ENCODE measurements at places on chromosomes 7 and 10.

DNA sequence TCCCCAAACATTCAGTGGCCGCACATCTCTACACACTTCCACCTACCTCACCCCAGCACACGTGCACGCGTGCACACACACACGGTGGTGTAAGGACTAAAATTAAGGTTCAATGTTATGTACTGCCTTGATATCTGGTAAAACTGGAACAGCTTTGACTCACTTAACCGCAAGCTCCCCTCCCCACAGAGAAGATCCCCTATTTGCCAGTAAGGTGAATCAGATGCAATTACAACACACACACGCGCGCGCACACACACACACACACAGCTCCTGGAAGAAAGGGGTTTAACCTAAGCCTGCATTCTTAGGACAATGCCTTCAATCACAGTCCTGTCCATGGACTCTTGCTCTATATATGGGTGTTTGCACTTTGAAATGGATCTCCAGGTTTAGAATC, 25.5 kb upstream of the VPS41 start:
- H3K4me3 ChIP-seq: no peak overlapping the region
- no peak overlapping the region for H3K27ac ChIP-seq
- no peaks in the 10 kb centered on the region for H3K36me3 ChIP-seq
- DNase-seq: no peak

GRCh38 chr10:34407324-34407805, 407.7 kb downstream of the PARD3 start:
- no peak for DNase-seq
- H3K4me3 ChIP-seq: no peak overlapping the region
- no peaks in the 10 kb centered on the region for H3K4me1 ChIP-seq
- no peaks in the 10 kb centered on the region for H3K36me3 ChIP-seq
- no peak overlapping the region for H3K27ac ChIP-seq

GRCh38 chr7:30874656-30875302, 36.9 kb upstream of the AQP1 start:
- no peaks in the 10 kb centered on the region for H3K27me3 ChIP-seq
- no peak for DNase-seq
- no peak overlapping the region for H3K27ac ChIP-seq
- H3K4me3 ChIP-seq: no peak overlapping the region
- no peaks in the 10 kb centered on the region for H3K36me3 ChIP-seq

GRCh38 chr10:127587668-127588365, 38.7 kb downstream of the NPS start:
- no peak for DNase-seq
- no peaks in the 10 kb centered on the region for H3K4me1 ChIP-seq
- peaks cover 11% of the 10 kb centered on the region for H3K27me3 ChIP-seq
- H3K36me3 ChIP-seq: no peaks in the 10 kb centered on the region

All from Panc1 (cell line).